ENCODE measurements at places on chromosomes 6 and 20.

GRCh38 chr6:40930555-40930954, 108.5 kb downstream of the UNC5CL start:
- no peak for DNase-seq

DNA sequence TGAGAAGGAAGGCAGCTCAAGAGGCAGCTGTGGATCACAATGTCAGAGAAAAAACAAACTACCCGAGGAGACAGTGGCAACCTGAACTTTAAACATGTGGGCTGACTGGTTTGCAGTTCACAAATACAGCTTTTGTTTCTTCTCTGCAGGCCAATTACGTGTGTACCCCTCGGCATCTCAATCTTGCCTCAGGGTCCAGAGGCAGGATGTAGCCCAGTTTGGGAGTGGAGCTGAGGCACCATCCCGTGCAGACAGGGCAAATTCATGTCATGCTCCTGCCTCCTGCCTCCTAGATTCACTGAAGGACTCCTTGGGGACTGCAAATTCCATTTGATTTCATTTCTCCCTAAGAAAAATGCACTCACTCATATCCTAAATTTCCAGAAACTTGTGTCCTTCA, 94.2 kb upstream of the KCNK16 start:
- DNase-seq, result no peak

DNA sequence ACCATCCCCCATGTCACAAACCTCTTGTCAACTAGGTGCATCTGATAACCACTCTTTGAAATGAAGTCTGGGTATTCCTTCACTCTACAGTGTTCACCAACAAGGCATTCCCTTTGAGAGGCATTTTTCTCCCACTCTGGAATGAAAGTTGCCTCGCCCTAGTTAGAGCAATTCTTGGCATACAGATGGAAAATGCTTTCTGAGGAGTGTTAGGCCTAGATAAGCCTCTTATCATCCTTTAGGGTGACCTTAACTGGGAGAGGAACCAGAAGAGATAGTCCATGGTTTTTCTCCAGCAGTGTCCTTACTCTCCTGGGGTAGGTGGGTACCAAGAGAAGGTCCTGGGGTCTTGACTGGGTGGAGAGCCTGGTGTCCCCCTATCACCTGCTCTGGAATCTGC, 14.8 kb downstream of the CLIC5 start:
- DNase-seq, result no peak

DNA sequence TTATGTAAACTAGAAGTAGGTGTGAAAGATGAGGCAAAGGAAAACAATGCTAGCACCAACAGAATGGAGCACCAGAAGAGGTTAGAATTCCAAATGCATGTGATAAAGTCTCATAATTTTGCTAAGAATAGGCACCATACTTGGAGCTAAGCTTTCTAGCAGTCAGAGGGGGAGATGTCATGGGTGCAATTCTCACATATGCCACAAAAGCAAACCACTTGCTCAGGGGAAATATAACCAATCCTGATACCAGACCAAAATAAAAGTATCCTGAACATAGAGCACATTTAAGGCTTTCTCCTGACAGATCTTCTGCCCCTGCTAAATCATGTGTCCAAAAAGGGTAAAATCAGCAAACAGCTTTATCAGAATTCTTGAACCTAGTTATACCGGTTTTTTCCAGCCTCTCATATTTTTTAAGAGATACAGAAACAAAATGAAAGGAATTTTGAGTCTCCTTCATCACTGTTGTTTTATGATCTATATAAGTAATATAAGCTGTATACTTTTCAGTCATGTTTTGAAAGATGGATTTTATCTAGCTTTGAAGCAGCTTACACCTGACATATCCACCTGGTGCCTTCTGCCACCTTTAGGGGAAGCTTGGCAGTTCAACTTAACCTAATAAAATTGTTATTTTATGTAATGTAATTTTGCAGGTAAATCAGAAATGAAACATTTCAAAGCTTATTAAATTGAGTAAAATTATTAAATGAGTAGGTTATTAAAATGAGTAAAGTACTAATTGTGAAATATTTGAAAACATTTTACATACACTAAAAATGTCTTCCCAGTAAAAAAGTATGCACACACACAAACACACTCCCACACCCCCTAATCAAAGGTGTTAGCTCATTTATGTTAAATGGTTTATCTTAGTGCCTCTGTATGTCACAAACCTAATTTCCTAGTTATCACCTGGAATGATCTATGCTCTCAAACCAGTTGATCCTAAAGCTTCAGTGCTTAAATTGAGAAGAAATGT, 2.8 kb downstream of the SPO11 start:
- DNase-seq, result no peak

DNA sequence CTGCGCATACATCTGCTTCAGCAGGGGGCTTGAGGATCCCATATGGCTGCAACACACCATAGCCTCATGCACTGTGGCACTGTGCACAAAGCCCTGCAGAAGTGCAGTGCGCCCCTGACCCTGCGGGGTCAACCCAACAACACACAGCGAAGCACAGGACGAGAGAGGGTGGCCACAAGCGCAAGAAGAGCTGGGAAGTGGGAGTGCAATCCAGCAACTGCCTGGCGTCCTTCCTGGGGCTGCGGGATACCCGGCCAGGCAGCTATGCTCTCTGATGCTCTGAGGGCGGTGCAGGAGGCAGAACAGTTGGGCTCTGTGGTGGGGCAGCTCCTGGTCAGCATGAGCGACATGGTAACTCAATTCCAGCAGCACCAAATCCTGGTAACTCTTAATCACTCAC, 5.6 kb upstream of the ACSS1 start:
- DNase-seq, result no peak

DNA sequence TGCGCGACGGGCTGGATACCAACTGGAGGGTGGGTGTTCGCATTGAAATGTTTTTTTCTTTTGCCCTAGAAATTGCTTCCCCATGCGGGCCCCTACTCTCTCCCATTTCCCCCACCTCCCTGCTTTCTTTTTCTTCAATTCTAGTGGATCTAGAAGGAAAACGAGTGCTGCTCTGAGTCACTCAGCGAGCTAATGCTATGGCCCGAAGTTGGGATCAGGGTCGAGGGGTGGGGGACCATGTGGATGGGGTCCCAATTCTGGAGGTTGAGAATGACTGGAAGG, 71.5 kb downstream of the SOX4 start:
- no peak for DNase-seq

- no peak for DNase-seq
Observed at GRCh38 chr6:5190507-5190906, 70.2 kb downstream of the LYRM4 start.

- DNase-seq, result no peak
Observed at GRCh38 chr6:54135665-54136369, 24.6 kb downstream of the MLIP start.

GRCh38 chr6:47241742-47242482, 67.8 kb downstream of the TNFRSF21 start:
- DNase-seq, result no peak

GRCh38 chr6:71043902-71044301, 87.0 kb upstream of the B3GAT2 start:
- DNase-seq, result no peak

- DNase-seq, result no peak
Observed at GRCh38 chr6:135162678-135163439, 18.2 kb upstream of the MYB start.

DNA sequence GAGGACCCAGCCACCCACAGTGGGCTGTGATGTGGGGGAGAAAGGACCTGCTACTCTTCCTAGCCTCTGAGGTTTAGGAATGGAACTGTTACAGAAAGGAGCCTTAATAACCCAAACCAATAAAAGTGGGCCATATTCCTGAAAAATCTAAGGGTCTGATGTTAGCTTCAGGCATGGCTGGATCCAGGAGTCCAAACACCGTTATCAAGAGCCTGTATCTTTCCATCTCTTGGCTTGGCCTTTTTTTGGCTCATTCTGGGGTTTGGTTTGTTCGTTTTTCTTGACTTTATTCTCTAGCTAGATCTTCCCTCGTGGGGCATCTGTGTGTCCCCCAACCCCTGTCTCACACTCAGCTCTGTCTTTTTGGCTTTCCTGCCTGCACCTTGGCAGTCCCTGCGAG, 38.7 kb downstream of the CDH4 start:
- no peak for DNase-seq

DNA sequence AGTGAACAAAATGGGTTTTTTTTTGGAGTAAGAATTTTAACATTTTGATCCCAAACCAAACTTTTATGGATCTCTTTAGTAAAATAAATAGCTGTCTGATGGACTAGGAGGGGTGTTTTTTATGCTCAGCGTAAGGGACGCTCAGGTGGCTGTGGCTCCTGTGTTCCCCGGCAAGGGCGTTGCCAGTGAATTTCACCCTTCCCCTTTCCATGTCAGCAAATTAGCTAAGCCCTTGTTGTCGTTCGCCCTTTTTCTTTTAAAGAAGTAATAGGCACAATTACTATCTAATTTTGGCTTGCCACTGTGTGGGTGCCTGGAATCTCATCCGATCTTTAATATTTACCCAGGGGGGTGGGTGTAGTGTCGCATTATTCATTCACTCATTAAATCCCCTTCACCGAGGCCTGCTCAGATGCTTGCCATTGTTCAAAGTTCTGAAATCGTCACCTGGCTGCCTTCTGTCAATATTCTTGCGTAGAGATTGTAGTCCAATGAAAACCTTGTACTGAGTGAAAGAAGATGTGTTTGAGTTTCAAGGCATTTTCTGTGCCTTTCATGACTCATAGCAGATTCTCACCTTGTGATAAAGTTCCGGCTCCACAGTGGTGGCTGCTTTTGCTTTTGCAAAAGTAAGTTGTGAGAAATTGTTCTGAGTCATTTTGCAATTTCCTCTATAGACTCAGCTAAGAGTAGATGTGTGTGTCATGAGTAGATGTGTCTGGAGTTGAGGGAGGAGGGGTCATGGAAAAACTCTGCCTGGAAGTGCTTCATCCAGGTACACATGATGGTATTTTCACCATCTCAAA, 40.0 kb upstream of the CLDN20 start:
- DNase-seq, result no peak

GRCh38 chr6:16518265-16518664, 243.0 kb downstream of the ATXN1 start:
- DNase-seq, result no peak

GRCh38 chr20:2080532-2081224, 20.9 kb upstream of the STK35 start:
- no peak for DNase-seq

- DNase-seq, result no peak
Observed at GRCh38 chr20:63222541-63222940, 6.6 kb upstream of the YTHDF1 start.

GRCh38 chr6:42040856-42041480, 9.4 kb upstream of the TAF8 start:
- no peak for DNase-seq

GRCh38 chr20:37733416-37733815, 39.6 kb downstream of the CTNNBL1 start:
- no peak for DNase-seq

GRCh38 chr6:13113981-13114593, 214.2 kb downstream of the TBC1D7 start:
- DNase-seq, result no peak

GRCh38 chr6:126662966-126663365, 323.1 kb downstream of the CENPW start:
- no peak for DNase-seq

- peak; percentile 41 for DNase-seq
Observed at GRCh38 chr6:104682722-104683643, 176.7 kb downstream of the HACE1 start.

GRCh38 chr6:154166140-154166539, 127.1 kb downstream of the OPRM1 start:
- DNase-seq, result no peak

DNA sequence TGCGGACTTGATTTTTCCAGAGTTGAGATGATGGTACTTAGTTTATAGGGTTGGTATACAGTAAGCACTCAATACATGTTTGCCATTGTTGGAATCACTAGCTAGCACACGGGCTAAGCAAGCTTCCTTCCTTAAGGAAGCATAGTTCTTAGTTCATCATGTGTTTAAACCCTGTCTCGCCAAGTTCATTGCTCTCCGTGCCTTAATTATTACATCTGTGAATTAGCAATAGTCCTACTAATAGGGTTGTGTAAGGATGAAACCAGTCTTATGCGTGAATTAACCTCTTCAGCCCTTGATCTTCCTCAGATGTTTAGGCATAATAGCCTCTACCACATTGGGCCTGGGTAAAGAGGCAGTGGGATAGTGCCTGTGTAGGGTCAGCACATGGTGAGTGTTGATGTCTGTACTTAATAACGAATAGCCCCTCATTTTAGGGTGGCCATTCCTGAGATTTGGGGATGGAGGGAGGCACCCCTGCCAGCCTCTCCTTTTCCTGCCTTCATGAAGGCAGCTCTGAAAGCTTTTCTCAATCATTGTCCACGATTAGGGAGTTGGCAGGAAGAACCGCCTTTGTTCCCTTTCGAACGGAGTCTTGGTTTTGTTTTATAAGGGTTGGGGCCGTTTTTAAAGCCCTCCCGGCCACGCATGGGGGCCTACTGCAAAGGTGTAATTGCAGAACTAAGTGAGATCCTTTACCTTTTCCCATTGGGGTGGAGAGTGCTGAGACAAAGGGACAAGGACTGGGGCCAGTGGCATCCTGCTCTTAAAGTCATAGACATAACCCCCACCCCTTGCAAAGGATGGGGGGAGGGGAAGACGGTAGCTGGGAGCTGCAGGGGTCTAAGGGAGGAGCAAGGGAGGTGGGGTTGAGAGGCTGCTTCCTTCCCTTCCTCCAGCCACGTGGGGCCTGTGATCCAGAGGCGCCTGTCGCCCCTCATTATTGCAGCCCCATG, 2.1 kb downstream of the DNMT3B start:
- no peak for DNase-seq

DNA sequence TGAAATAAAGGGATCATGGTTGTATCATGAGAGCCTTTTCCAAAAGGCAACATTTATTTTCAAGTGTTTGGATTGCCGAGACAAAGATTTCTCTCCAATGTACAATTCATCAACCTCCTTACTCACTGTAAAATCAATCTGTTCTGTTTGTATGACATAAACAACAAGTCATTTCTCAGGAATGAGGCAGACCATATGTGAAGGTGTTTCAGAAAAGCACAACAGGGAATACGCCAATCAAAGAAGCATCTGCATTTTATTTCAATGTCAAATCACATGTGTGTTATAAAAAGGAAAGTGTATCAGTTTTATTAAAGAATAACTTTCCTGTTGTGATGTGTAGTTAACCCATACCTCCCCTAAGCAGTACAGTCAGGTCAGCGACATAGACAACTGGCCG, 653.7 kb downstream of the TFAP2A start:
- no peak for DNase-seq

DNA sequence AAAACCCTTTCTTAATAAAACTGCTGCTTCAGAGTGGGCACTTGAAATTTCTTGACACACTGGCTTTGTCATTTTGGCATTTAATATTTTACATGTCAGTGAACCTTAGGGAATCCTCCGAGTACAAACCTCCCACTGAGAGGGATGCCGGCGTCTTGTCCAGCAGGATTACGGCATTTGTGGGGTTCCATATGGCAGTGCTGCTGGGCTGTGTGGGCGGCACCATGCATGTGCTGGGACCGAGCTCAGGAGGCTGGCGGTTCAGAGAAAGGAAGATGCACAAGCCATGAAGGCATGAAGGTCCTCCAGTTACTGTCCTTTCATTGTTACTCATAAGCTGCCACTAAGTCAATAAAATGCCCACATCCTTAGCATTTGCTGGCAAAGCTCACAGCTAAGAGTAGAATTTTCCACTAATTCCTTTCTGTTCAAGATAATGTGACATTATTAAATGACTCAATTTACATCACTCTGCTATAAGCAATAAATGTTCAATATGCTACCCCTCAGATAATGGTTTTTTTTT, 61.4 kb downstream of the LY86 start:
- no peak for DNase-seq
